ENCODE measurements at places on chromosomes 3 and 15.

DNA sequence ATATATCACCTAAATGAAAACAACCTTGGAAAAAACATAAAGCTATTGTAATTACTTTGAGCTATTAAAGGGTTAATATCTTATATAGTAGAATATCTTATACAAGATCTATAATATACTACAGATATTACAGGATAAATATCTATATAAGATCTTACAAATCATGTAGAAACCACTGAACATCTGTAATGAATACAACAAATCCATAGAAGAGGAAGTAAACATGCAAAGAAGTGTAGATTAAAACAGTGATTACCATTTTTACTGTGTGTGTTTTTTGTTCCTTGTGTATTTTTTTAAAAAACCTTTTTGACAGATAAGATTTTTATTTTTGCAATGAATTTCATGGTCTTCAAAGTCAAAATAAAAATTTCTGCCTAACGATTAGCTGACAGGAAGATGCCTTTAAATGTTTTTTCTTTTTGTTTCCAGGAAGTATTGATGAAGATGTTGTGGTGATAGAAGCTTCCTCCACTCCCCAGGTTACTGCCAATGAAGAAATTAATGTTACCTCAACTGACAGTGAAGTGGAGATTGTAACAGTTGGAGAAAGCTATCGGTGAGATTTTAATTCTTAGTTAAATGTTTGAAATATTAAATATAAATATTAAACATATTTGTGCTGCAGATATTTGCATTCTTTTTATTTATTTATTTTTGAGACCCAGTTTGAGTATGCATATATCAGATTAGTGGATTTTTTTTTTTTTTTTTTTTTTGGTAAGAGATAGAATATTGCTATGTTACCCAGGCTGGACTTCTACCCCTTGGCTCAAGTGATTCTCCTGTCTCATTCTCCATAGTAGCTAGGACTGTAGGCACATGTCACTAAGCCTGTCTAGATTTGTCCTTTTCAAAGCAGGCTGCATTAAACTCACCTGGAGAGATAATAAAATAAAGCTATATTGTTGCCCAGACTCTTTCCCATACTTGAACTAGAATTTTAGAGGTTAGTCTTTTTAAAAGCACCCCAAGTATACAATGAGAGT, 52.8 kb upstream of the CCNB2 start:
- no peak for DNase-seq

DNA sequence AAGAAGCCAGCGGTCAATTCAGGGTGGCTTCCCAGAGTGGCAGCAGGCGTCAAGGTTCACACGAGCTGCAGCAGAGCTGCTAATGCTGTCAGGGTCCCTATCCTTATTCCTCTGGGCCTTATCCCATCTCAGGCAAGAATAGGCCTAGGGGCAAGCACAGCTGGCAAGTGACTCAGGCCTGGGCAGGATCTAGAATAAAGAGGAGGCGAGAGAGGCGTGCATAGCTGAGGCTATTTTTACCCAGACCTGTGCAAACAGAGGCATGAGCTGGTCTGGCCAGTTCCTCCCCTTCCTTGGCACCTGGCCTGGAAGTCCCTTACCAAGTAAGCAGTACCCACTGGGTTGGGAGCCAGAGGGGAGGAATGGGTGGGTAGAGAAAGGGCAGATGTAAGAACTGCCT, 12.2 kb upstream of the VIPR1 start:
- no peak for DNase-seq

DNA sequence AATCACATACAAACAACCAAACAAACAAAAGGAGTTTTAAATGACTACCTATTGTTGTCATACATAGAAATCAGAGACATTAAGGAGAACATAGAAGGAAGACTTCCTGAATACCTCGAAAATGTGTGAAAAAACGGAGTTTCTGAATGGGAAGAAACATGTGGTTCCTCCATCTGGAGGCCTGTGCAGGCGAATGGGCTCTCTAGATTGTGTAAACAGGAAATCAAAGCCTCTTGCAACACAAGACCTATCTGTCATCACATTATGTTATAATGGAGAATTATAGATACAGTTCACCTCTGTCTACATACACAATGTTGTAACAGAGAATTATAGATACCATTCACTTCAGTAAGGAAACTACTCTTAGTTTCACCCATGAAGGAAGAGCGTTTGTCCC, 44.1 kb downstream of the RUBCN start:
- DNase-seq, result no peak

DNA sequence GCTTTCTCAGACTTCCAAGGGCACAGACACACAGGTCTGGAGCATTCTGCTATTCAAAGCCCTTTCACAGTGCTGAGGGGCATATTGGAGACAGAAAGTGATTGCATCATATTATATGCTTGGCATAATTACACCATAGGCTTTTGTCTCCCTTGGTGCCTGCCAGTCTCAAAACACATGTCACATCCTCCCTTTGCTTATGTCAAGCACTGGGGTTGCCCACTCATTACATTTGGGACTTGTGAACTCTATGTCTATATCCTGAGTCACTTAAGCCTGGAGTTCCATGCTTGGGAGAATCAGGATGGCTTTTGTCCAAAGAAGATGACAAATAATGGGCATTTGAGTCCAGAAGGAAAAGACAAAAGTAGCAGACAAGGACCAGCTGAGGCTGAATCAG, 12.3 kb upstream of the PDZRN3 start:
- DNase-seq, result peak; percentile 21

DNA sequence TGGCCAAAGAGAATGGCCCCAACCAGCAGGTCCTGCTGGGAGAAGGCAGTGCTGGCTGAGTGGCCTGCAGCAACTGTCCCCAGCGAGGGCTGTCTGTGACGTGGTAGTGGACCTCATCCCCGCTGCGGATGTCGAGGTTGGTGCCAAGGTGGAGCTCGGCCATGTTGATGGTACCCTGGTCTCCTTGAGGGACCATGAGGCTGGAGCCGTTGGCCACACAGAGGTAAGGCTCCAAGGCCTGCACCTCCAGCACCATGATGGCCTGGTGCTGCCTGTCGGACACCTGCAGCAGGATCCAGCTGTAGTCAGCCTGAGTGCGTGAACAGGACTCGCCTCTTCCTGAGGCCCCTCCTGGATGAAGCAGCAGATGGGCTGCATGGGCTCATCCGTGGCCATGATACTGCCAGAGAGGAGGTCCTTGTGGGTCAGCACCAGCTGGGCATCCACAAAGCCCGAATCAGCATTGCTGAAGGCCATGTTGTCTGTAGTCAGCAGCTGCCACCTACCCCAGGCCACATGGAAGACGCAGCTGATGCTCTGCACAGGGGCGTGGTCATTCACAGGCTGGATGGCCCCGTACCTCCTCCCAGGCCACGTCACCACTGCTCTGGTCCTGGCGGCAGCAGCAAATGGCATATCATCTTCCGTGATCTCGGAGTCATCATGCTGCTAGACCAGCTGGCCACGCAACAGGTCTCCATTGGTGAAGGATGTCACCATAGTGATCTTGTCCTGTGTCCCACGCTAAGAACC, 167.5 kb downstream of the GOLGA6L4 start:
- DNase-seq, result no peak

DNA sequence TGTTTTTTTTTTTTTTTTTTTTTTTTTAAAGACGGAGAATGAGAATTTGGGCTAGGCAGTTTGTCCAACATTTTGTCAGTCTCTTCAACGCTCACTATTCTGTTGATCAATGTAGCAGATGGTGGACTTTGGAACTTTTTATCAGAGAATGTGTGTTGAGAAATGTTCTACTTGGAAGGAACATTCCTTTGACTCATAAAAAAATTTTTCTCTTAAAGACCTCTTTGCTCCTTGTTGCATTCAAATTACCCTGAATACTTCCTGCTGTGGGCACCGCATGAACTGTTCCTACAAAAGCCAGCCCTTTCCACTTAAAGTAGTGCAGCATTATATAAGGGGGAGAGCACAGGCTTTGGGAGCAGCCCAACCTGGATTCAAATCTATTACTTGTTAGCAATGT, 182.9 kb downstream of the AKAP13 start:
- no peak for DNase-seq
